Cardiac atrium fibroblast (primary cell): ENCODE measurements at places on chromosomes 7 and 10. TPM values are rescaled to one million over a fixed set of nuclear protein-coding genes. Genes with fewer than 3 reads are reported as not detected.

Gene RAPGEF5
- 10.5 and 42.4 TPM in 2 replicates for total RNA-seq

Gene C10orf62
- total RNA-seq = not detected in 2 replicates

Gene SNX13
- 18.6 and 25.8 TPM in 2 replicates for total RNA-seq

Gene SFMBT2
- total RNA-seq = 2.4 and 2.9 TPM in 2 replicates

Gene C7orf33
- not detected in 2 replicates for total RNA-seq

Gene ITPRID1
- not detected in 2 replicates for total RNA-seq

Gene STEAP4
- 2.0 and 38.9 TPM in 2 replicates for total RNA-seq

Gene CDK1
- 12.1 and 24.8 TPM in 2 replicates for total RNA-seq

Gene RUFY2
- 7.4 and 12.5 TPM in 2 replicates for total RNA-seq

Gene KRIT1
- total RNA-seq = 26.1 and 36.5 TPM in 2 replicates

Gene CLDN3
- total RNA-seq = not detected in 2 replicates

Gene NKX1-2
- not detected in 2 replicates for total RNA-seq

Gene WNT8B
- not detected in 2 replicates for total RNA-seq
